Stimulated activated CD8-positive, alpha-beta memory T cell treated with anti-CD3 and anti-CD28 coated beads, Interleukin-12 subunit alpha, Interleukin-12 subunit beta, amount 100 ng/mL, for 1 hour (primary cell): ENCODE measurements at places on chromosomes 1 and 21.

DNA sequence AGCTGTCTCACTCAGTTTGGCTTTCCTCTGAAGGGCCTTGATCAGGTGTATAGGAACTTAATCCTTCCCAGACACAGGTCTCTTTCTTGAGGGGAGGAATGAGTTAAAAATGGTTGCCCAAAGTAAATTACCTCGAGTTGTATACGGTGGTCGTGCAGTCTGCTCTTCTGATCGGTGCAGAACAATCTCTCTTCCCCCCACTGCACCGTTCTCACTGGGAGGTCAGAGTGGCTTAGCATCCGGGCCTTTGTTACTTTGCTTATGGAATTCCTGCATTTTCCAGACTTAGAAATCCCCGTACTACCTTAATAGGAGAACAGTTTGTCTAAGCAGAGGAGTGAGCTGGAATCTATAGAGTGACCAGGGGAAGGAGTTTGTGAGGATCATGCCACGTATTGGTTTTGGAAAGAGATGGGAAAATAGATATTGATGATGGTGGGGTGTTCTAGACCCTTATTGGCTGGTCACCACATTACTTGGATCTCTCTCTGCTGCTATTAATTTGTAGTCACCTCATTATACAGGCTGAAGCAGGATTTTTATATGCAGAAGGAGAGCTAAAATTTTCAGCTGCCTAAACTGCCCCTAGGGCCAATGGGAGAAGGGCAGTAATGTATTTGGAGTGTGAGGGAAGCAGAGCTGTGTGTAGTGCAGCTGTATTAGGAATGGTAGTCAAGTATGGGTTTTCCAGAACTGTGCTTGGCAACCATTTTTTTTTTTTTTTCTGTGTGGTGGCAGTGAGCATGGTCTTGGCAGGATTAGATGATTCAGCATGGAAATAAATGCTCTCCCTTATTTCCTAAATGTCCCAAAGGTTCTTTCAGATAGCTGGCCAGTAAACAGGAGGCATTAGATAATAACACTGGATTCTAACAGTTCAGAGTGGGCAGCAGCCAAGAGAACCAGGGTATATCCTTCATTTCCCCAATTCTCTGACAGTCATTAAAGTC, 81.5 kb downstream of the NDUFS5 start:
- DNase-seq = no peak

DNA sequence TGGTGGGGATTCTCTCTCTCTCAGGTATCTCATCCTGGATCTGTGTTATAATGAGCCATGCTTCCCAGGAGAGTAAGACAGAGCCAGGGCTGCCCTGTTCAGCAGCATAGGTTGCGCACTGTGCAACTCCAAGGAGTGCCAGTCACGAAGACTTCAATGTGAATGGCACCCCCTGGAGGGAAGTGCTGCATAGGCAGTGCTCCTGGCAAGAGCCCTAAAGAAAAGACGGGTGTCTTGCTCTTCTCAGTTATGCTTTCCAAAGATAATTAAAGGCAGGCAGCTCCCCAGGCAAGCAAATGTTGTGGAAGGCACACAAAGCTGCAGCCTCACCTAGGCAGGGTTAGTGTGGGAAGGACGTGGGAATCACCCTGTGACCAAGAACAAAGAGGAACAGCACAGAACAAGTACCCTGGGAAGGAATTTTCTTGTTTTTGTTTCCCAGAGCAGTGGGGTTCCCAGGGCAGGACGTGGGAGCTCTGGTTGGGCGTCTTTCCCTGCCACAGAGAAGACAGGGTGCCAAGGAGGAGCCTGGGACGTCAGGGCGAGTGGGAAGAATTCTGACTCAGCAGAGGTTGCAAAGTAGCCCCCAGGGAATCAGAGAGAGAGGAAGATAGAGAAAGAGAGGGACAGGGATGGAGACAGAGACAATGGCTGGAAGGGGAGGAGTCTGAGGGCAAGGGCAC, 120.9 kb downstream of the KCNN3 start:
- DNase-seq = no peak

GRCh38 chr1:223001653-223002634, 141.1 kb downstream of the TLR5 start:
- no peak for DNase-seq

GRCh38 chr1:43425045-43425444, 28.7 kb downstream of the HYI start:
- DNase-seq = no peak

DNA sequence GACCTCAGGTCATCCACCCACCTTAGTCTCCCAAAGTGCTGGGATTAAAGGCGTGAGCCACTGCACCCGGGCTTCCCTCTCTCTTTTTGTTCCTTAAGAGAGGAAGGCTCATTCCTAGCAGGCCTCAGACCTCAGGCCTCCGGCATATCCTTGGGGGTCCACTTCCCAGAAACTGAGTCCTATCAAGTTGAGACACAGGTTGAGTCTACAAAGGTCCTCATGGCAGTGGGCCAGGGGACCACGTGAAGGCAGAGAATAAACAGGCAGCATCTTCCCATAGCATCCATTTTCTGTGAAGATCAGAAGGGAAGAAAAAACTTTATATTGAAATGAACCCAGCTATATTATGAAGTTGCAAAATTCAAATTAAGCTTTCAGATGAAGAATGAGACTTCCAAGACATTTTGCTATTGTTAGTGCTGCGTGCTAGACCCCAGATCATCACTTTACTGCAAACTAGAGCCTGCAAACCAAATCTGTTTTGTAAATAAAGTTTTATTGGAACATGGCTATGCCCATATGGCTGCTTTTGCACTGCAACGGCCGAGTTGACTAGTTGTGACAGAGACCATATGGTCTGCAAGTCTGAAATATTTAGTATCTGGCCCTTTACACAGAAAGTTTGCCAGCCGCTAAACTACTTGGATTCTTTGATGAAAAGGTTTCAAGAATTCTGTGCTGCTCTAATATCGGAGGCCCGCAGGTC, 3.5 kb upstream of the CELA2A start:
- DNase-seq = no peak

- no peak for DNase-seq
Measured at GRCh38 chr1:19478322-19478721, 7.0 kb downstream of the CAPZB start.
